Activated naive CD4-positive, alpha-beta T cell treated with anti-CD3 and anti-CD28 coated beads for 36 hours (primary cell): ENCODE measurements at places on chromosomes 5 and 9. TPM values are rescaled to one million over a fixed set of nuclear protein-coding genes. Genes with fewer than 3 reads are reported as not detected.

DNA sequence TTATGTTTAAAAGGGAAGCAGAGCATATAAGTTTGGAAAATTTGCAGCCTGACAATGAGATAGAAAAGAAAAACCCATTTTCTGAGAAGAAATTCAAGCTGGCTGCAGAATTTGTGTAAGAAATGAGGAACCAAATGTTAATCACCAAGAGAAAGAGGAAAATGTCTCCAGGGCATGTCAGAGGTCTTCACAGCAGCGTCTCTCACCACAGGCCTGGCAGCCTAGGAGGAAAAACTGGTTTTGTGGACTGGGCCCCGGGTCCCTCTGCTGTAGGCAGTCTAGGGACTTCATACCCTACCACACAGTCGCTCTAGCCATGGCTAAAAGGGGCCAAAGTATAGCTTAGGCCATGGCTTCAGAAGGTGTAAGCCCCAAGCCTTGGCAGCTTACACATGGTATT is 32.1 kb upstream of the HSD17B4 start:
- no peak for DNase-seq

DNA sequence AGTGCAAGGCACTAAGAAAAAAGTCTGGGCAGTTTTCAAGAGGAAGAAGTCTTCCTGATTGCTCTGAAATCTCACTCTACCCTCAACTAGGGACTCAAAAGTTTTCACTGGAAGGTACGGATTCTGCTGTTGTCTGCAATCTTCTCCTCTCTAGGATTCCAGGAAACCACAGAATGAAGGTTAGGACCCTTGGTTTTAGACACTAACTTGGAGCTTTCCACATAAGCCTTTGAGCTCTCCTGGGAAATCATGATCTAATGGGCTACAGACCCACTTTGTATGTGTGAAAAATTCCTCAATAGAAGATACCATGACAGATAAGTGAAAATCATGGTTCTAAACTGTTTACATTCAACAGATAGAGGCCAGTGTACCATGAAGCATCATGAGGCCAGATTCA is 265.1 kb downstream of the PSAT1 start:
- DNase-seq, result no peak

GRCh38 chr9:36358486-36358885 is 41.6 kb downstream of the RNF38 start:
- DNase-seq, result no peak

DNA sequence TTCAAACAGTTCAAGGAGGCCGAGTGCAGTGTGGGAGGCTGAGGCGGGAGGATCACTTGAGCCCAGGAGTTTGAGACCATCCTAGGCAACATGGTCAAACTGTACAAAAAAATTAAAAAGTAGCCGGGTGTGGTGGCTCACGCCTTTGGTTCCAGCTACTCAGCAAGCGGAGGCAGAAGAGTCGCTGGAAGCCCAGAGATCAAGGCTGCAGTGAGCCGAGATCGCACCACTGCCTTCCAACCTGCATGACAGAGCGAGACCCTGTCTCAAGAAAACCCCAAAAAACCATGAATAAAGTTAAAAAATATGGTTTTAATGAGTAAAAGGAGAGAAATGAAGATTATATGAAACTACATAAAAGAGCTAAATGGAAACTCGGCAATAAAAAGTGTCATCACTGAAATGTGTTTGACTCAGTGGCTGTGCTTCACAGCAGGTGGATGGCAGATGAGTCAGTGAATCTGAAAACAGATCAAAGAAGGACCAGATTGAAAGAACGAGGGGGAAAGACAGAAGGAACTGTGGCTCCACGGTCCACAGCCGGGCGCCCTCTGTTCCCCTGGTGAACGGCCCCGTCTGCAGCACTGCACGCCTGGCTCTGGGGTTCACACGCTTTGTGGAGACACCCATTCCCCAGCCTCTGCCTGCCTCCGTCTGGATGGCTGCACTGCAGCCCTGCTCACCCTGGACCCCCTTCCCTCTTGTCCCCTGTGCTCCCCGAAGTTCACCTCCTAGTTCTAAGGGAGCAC is 25.1 kb downstream of the EXD3 start:
- DNase-seq, result peak; percentile 77

Gene GPX3
- not detected for total RNA-seq

Gene DNAJB5
- total RNA-seq, result 12.0 TPM

Gene DMRT3
- not detected for total RNA-seq

Gene GLRA1
- not detected for total RNA-seq

Gene SPAG8
- total RNA-seq, result 1.1 TPM
